T-helper 9 cell (primary cell): ENCODE measurements at places on chromosomes 16 and 17.

DNA sequence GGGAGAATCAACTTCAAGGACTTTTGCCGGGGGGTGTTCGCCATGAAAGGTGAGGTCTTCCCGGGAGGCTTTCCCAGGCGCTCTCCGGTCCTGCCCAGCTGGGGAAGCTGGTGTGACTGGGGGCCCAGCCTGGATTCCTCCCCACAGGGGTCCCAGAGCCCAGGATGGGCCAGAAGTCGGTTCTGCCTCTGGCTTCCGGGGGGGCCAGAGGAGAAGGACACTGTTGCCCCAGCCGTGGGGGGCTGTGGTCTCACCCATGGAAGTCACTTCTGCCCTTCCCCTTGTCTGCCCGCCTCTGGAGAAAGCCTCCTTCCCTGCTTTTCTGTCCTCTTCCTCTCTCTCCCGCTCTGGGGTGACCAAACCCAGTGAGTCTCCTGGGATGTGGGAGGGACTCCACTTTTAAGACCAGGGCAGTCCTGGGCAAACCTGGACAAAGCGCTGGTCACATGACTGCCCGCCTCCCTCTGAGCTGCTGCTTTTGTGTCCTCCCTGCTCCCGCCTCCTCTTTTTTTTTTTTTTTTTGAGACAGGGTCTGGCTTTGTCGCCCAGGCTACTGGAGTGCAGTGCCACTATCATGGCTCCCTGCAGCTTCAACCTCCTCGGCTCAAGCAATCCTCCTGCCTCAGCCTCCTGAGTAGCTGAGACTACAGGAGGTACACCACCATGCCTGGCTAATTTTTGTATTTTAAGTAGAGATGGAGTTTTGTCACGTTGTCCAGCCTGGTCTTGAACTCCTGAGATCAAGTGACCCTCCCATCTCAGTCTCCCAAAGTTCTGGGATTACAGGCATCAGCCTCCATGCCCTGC is 40.6 kb downstream of the RAB11FIP4 start:
- no peak for DNase-seq

DNA sequence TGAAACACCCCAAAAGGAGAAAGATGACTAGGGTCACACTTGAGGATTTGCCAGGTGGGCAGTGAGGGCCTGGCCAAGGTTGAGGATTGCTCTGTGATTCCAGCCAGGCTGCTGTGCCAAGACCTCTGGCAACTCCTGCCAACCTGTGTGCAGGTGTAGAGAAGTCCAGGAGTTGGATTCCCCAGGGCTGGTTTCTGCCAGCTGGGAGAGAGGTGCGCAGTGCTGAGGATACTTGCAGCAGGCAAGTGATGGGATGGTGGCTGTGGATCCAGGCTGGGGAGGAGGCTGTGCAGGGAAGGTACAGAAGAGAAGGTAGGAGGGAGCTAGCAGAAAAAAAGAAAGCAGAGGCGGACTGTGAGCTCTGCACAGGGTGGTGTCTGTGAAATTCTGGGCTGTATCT is 6.6 kb downstream of the RIPOR1 start:
- no peak for DNase-seq

DNA sequence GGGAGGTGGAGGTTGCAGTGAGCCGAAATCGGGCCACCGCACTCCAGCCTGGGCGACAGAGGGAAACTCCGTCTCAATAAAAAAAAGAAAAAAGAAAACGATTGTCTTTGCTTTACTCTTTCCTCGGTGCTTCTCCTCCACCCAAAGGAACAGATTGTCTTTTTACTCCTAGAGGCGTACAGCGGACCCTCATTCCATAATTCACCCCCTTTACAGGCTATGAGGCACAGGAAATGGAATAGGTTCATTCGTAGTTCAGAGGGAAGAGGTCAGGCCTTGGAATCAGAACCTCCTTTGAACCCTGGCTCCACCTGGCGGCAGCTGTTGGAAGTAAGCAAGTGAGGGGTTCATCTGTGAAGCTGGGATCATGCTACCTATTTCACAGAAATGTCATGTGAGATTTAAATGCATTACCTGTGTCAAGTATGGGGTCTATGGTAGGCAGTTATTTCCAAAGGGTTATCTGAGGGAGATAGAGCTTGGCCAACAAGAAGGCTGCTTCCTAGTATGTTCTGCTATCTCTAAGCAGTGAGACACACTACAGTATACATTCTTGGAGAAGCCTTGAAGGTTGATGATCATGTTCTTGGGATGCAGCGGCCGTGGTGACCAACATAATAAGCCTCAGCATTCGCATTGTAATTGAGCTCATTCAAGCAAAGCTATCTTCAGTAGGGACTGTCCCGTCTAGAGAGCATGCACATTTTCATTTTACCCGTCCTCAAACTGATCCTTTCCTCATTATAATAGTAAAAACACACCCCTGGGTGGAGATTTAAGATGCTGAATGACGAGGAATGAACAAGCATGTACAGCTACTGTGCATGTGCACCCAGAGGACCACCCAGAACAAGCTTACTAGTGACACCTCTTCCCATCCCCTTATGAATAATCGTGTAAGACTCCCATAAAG is 18.7 kb upstream of the ZNF689 start:
- peak; percentile 88 for DNase-seq

DNA sequence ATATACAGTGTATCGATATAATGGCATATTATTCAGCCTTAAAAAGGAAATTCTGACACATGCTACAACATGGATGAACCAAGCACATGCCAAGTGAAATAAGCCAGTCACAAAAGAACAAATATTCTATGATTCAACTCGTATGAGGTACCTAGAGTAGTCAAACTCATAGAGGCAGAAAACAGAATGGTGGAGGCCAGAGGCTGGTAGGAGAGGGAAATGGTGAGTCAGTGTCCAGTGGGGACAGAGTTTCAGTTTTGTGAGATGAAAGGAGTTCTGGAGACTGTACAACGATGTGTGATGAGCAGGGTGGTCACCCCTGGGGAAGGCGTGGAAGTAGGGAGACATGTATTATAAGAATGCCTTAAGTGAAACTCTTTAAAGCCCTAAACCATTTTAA is 39.9 kb downstream of the RNF157 start:
- no peak for DNase-seq

GRCh38 chr17:10471858-10472257 is 2.5 kb upstream of the MYH4 start:
- no peak for DNase-seq

DNA sequence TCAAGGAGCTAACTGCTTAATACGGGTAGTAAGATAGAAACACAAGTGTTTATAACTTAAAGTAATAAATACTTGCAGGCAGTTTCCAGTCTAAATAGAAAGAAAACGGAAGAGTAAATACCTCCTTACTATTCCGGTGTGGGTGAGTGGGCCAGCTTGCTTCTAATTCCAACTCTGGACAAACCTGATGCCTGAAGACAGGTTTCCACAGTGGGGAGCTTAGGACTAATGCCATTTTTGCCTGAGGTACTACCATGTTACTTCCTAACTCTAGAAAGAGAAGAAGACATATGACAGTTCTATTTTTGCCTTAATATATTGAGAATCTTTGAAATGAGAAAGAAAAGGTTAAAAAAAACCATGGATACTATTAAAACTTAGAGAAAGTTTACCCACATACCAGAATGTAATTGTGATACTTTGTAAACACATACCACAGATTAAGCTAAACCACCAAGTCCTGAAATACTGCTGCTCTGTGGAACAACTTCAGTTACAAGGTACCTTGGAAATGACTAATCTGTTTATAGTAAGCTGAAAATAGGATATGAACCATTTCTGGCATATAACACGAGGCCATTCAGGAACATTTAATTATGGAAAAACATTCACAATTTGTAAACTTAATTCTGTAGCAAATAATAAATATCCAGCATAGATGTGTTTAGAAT is 70.2 kb downstream of the ZZEF1 start:
- no peak for DNase-seq

GRCh38 chr17:35390156-35390555 is 16.7 kb upstream of the SLFN11 start:
- no peak for DNase-seq

DNA sequence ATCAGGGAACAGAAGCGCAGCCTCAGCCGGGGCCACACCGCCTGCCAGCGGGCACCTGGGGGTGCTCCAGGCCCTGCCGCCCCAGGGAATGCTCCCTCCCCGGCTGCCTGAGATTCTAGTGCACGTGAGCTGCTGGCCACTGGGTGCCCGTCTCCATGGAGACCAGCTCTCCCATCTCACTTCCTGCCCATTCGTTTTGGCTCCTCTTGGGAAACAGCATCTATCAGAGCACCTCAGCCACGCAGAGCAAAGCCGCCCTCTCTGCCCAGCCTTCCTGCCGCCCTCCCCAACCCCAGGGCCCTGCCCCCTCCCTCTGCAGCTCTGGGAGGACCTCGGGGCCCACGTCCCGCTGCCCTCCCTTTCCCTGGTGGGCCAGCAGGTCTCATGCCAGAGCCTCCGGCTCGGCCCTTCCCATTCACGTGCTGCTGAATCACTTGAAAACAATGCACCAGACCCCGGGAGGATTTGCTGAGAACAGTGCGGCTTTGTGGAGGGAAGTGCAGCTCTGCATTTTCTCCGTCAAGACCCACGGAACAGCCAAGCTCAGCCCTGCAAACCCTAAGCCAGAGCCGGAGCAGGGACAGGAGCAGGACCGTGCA is 19.4 kb downstream of the CEP295NL start:
- DNase-seq: no peak

DNA sequence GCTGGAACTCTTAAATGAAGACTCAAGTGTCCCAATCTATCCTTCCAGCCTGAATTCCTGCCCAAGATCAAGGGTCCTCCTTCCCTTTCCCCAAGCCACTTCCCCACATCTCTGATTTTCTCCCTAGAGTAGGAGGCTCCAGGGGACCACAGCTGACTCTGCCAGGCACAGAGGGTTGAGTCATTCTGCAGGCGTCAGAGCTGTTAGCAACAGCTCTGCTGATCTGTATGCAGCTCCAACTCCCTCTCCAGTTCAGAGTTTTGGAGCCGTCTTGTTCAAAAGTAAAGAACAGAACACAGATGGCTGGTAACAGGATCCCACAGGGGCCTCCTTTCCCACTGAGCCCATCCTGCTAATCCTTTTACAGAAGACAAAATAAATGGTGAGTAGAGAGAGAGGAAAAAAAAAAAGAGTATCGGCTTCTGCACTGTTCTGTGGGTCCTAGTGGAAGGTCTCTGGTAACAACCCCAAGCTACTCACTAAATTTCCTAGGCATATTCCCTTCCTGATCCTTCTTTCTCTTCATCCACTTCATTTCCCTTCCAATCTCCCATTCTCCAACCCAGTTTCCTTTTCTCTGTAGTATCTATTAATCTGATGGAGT is 13.4 kb upstream of the TAOK1 start:
- DNase-seq: no peak

DNA sequence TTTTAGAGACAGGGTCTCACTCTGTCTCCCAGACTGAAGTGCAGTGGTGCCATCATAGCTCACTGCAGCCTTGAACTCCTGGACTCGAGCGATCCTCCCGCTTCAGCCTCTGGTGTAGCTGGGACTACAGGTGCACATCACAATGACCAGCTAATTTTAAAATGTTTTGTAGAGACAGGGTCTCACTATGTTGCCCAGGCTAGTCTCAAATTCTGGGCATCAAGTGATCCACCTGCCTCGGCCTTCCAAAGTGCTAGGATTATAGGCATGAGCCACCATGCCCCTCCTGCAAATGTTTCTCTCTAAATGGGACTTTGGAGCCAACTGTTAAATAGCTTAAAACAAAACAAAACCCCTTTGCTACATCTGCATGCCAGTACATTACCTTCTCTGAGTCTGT is 82.2 kb upstream of the BRD7 start:
- DNase-seq: no peak

DNA sequence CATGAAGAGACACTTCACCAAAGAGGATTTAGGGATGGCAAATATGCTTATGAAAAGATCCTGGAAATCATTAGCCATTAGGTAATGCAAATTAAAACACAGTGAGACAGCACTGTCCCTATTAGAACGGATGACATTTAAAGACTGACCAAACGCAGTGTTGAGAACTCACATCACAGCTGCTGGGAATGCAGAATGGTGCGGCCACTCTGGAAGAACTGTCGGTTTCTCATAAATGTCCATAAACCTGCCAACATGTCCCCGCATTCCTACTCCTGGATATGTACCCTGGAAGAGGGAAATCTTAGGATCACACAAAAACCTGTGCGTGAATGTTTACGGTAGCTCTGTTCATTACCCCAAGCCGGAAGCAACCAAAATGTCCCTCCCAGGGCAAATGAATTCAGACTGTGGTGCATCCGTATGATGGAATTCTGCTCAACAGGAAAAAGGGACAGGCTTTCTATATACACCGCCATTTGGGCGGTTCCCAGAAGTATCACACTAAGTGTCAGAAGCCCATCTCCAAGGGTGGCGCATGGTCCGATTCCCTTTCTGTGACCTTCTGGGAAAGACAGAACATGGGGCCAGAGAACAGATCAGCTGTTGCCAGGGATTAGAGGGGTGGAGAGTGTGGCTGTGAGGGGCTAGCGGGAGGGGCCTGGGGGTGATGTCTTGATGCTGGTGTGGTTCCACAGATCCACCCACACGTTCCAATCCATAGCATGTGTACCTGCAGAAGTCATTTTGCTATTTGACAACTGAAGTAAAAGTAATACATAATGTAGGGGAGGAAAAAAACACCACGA is 197.2 kb upstream of the CHMP6 start:
- DNase-seq: no peak

DNA sequence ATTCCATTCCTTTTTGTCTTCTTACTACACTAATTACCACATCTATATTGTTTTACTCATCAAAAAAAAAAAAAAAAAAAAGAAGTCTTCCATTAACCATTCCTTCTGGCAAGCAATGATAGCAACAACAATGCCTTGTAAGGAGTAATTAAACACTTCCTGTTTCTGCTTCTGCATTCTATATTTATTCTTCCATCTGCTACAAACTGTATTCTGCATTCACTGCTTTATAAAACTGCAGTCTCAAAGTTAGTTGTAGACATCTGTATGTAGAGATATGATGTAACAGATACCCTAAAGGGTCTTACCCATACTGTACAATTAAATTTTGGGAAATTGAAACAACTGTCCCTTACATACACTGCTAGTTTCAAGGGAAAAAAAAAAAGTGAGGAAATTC is 28.7 kb upstream of the ABCA6 start:
- DNase-seq: no peak

DNA sequence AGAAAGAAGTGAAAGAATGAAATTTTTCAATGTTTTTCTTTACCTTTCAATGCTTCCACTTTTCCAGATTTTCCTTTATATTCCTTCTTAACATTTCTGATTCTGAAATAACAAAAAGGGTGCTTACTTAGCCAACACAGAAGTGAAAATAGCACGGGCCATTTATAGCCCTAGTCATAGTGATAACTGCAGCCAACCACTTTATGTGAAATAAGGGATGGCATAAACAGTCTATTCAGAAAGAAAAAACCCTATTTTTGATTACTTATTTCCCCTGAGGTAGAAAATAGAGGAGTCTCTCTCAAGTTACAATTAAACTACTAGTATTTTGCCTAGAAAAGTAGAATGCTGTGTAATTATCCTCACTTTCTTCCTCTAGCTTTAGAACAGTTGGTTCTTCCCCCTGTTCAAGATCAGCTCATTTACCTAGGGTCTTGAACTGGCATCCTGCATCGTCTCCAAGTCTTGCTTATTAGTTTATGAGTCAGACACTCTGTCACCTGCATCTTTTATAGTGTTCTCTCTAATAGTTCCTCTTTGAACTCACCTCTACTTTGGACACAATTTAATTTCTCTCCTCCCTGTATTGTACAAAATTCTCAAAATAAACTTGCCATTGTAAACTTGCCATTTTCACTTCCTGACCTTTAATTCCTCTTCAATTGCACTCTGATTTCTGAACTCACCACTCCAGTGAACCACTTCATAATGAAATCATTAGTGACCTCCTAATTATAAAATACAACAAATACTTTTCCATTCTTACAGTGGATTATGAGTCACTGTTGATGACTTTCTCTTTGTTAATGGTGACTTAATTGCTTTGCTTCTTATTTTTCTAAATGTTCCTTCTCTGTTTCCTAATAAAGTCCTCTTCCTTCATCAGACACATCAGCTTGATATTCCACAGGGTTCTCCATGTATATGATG is 23.6 kb downstream of the ABCA6 start:
- no peak for DNase-seq
